ENCODE measurements at places on chromosomes 6 and 20.

DNA sequence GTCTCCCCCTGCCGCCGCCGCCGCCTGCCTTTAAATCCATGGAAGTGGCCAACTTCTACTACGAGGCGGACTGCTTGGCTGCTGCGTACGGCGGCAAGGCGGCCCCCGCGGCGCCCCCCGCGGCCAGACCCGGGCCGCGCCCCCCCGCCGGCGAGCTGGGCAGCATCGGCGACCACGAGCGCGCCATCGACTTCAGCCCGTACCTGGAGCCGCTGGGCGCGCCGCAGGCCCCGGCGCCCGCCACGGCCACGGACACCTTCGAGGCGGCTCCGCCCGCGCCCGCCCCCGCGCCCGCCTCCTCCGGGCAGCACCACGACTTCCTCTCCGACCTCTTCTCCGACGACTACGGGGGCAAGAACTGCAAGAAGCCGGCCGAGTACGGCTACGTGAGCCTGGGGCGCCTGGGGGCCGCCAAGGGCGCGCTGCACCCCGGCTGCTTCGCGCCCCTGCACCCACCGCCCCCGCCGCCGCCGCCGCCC, 474 bp downstream of the CEBPB start:
- peak; percentile 51 for DNase-seq

DNA sequence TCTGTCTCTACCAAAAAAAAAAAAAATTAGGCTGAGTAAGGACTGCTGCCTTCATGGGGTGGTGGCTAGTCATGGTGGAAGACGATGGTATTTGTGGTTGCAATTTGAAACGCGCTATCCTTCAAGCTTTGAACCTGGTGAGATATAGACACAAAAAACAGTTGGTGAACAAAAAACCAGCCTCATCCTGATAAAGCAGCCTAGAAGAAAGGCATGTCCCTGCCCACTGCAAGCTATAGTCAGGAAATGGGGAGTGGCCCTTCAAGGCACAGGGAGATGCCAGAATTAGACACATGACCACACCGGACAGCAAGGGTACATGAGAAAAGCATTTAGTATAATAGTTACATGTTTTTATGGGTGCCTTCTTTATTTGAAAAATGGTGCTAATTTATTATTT, 193.6 kb downstream of the NFATC2 start:
- no peak for DNase-seq

DNA sequence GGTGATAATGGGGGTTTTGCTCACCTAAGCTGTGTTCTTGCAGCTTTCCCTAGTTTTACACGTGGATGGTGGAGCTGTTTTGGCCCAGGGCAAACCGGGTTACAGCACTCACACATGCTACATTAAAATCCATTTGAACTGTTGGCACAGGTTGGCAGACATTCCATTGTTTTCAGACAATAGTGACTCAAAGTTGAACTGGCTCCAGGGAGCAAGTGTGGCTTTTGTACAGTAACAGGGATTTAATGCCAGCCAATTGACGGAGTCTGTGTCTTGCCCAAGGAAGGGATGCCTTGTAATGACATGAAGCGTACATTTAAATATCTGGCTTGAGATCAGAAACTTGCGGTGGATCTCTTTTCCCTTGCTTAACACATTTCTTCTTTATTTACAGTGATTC, 183.1 kb downstream of the DTNBP1 start:
- peak; percentile 50 for DNase-seq

DNA sequence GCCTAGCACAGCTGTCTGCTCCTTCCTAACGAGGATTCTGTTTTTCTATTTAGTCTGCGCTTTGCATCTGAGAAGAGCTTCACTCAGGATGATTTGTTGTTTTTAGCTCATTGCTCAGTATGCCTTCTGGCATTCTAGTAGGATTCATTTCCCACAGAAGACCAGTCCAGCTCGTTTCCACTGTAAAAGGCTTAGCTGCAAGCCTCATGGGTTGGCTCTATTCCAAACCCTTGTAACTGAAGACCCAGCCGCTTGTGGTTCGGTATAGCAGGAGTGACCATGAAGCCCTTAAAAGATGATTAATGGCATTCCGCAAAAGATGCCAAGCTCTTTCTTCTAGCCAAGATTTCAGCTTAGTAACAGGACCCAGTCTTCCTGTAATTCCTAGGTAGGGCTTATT, 7.2 kb downstream of the ADGRF1 start:
- DNase-seq = no peak

GRCh38 chr20:35490736-35491181, 35.4 kb downstream of the CEP250 start:
- DNase-seq = no peak

DNA sequence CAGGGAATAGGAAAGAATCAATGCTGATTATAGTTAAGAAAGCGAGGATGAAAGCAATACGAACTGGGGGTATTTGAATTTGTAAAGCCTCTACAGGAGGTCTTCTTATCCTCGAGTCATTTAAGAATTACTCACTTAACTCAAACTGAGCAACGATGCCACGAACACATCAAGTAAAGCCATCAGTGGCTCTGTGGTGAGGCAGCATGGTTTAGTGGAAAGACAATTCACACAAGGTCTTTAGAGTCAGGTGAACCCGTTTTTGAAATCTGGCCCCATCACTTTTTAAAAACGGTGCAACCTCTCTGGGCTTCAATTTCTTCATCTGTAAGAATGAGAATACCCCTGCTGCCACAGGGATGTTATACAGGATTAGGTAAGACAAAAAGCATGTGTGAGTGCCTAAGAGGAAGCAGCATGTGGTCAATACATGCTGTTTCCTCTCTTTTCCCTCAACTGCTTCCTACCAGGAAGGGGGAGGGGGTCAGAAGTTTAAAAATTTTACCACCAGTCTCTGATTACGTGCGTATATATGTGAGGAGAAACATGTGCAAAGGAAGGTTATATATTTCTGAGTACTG, 162.0 kb downstream of the BTBD9 start:
- no peak for DNase-seq

- no peak for DNase-seq
These were observed 549.4 kb downstream of the COL12A1 start for GRCh38 chr6:74656453-74656852.

- no peak for DNase-seq
These were observed 201.6 kb downstream of the ISM1 start for GRCh38 chr20:13422637-13423036.

DNA sequence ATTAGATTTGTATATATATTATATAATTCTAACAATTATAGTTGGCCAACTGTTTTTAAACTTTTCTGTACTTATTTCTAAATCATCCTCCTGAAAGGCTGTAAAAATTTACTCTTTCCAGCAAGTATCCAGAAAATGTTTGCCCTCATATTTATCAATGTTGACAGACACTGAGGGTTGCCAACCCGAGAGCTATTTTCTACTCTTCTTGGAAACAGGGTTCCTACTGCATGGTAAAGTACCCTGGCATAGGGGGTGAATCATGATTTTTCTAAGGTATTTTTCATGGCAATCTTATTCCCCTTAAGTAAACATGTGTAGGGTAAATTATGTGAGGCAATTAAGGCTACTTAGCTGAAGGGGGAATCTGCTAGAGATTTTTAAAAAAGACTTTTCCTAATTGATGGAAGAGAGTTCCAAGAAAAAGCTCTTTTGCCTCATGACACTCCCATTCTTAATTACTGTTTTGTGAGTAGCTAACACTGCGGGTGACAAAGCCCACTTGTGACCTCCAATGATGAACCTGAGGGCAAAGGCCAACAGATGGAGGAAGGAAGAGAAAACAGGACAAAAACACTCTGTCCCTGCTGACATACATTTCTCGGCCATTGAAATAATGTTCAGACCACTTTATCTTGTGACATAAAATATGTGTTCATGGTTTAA, 37.9 kb downstream of the GPX5 start:
- DNase-seq = no peak

DNA sequence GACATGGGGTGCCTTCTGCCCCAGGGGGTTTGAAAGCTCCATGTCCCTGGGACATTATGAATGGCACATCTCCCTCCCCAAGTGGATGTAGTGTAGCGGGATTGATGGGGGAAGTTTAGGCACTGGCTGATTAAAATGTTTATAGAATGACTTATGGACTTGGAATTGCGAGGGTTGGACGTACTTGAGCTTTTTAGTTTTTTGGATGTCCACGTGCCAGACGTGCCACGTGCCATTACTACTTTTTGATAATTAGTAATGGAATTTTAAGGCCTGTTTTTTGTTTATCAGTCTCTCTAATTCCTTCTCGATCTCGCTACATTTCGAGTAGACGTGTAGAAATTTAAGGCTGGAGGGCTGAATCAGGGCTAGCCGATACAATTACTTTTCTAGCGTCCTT, 162.8 kb downstream of the TBXT start:
- no peak for DNase-seq

GRCh38 chr6:51617751-51618150, 469.7 kb downstream of the PKHD1 start:
- no peak for DNase-seq

DNA sequence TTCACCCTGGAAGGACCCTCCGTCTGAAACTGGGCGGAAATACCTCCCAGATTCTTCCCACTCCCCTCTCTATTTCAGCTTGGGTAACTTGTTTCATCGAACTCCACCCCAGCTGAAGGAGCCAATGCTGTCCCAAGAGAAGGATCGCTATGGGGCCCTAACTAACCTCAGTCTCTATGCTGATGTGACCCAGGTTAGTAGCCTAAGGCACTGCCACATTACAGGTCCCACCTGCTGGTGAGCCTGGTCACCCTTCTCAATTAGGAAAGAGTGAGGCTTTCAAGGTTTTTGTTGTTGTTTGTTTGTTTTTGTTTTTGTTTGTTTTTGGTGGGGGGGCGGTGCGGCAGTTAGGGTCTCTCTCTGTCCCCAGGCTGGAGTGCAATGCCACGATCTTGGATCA, 168.4 kb downstream of the OR2B2 start:
- no peak for DNase-seq

DNA sequence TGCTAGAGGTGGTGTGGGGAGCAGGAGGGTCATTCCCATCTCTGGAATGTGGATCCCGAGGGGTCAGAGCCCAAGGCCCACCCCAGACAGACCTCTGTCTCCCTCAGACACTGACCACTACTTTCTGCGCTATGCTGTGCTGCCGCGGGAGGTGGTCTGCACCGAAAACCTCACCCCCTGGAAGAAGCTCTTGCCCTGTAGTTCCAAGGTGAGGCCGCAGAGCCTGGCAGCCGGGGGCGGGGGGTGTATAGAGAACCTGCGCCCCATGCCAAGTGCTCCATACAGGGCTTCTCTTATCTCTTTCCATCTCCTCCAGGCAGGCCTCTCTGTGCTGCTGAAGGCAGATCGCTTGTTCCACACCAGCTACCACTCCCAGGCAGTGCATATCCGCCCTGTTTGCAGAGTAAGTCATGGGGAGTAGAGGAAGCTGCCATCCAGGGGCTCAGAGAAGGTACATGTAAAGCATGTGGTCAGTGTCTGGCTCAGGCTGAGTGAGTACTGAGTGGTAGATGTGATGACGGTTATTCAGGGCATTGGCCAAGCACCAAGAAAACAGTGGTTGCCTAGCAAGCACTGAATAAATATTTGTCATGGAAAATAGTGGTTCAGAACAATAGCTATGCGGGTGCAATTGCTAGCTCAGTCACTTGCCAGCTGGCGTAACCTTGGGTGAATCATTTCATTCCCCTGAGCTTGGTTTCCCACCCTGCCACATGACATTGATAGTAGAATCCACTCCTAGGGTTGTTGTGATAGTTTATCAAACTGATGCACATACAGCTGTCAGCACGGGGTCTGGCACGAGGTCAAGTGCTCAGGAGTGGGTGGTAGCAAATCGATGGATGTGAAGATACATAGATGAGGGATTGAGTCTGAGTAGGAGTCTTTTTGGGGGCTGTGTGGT, 3.5 kb downstream of the PIGT start:
- peak; percentile 92 for DNase-seq

- DNase-seq = no peak
These were observed 45.4 kb downstream of the BPIFB1 start for GRCh38 chr20:33328157-33329137.

DNA sequence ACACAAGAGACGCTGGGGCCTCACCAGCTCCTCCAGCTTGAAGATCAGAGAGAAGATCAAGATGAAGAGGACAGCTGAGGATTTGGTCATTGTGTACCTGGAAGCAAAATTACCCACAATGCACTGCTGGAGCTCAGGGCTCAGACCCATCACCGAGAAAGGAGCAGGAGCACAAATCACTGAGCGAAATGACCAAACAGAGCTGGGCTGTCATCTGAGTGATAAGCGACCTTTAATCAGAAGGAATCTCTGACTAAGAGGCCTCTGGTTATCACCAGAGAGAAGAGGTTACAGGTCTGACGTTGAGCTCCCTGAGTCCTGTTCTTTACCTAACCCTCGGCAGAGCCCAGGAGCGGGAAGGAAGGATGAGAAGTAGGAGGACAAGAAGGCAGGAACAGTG, 47.5 kb upstream of the CDH22 start:
- no peak for DNase-seq

GRCh38 chr6:14129575-14129974, 12.0 kb downstream of the CD83 start:
- DNase-seq = no peak

DNA sequence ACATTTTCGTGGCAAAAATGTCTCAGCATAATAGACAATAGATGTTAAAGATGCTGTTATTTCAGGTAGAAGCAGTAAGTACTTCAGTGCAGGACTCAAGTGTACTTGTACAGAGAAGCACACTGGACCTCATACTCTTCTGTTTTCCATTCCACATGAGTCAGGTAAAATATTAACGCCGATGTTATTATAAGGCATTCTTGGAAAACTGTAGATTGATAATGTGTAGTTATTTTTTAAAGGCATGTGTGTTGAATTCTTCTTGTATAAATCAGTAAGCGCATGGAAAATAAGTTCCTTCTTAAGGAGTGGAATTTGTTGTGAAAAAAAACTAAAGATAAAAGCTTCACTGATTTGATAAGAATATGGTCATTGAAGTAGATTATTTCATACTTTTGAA, 45.8 kb downstream of the DOP1A start:
- DNase-seq = no peak

DNA sequence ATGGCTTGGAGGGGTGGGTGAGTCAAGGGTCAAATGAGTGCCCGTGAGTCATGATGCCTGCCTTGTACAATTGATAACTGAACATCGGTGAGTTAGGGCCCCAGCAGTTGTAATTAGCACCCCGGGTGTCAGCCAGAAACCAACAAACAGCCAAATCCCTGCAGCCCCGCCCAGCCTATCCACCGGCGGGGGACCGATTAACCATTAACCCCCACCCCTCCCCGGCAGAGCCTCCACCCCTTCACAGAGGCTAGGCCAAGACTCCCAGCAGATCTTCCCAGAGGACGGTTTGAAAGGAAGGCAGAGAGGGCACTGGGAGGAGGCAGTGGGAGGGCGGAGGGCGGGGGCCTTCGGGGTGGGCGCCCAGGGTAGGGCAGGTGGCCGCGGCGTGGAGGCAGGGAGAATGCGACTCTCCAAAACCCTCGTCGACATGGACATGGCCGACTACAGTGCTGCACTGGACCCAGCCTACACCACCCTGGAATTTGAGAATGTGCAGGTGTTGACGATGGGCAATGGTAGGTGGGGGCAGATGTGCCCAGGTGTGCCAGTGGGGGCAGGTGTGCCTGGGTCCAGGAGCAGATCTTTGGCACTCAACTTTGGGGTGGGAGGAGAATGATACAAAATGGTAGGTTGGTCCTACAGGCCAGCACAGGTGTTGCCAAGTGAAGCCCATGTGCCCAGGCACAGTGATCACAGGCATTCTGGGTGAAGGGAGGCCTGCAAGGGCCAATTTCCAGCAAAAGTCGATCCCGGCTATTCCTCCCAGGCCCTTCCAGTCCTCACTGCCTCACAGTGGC, 45.7 kb downstream of the HNF4A start:
- no peak for DNase-seq
